ENCODE measurements at places on chromosomes 5 and 9.

- DNase-seq, result no peak
Observed at GRCh38 chr5:75574791-75575190, 36.5 kb upstream of the ANKDD1B start.

DNA sequence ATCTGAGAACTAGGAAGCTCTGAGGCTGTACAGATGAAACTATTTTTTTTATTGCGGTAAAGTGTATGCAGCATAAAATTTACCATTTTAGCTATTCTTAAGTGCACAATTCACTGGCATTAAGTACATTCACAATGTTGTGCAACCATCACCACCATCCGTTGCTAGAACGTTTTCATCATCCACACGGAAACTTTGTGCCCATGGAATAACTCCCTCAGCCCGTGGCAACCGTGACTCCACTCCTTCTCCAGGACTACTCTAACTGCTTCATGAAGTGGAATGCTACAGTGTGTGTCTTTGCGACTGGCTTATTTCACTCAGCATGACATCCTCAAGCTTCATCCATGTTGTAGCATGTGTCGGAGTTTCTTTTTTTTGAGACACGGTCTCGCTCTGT, 57.1 kb downstream of the COL23A1 start:
- no peak for DNase-seq

DNA sequence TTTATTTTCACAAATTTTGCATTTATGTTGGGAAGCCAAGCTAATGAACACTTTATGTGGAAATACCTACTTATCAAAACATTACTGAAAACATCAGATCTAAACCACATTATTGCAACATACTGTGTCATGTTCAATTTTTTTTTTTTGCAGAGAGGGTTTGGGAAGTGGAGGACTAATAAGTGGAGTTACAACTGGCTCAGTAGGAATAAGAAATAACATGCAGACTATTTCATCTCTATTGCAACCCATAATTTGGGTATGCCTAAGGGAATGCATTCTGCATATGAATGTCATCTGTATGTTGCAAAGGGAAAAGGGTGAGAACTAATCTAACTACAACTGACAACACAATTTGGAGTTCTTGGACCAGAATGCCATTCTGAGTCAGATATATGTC, 41.8 kb downstream of the APC start:
- DNase-seq, result no peak

DNA sequence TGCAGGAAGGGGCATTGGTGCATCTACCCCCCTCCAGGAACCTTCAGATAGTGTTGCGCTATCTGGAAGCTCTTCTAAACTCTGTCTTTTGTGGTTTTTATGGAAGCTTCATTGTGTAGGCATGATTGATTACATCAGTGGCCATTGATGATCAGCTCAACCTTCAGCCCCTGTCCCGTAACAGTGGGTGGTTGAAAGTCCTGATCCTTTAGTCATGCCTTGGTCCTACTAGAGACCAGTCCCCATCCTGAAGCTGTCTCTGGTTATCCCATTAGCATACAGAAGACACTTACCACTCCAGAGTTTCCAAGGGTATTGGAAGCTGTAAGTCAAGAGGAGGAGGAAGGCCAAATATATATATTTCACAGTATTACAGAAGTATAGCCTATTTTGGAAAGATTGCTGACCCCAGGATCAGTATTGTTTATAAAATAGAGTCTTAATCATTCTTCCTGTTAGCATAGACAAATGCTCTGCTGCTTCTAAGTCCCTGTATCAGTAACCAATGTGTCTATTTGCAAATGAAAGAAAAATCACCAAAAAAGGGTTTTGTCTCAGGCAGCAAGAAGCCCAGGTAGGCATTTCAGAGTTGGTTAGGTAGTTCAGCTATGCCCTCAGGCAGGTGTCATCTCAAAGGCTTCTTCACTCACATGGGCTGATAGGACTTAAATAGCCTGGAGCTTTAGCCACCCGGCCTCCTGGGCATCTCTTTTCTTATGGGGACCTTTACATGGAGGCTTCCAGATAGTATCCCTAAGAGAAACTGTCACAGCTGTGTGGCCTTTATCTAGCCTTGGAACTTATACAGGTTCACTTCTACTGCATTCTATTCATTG, 41.6 kb downstream of the SPIN1 start:
- no peak for DNase-seq

- no peak for DNase-seq
Observed at GRCh38 chr5:90941002-90941720, 382.6 kb downstream of the ADGRV1 start.

DNA sequence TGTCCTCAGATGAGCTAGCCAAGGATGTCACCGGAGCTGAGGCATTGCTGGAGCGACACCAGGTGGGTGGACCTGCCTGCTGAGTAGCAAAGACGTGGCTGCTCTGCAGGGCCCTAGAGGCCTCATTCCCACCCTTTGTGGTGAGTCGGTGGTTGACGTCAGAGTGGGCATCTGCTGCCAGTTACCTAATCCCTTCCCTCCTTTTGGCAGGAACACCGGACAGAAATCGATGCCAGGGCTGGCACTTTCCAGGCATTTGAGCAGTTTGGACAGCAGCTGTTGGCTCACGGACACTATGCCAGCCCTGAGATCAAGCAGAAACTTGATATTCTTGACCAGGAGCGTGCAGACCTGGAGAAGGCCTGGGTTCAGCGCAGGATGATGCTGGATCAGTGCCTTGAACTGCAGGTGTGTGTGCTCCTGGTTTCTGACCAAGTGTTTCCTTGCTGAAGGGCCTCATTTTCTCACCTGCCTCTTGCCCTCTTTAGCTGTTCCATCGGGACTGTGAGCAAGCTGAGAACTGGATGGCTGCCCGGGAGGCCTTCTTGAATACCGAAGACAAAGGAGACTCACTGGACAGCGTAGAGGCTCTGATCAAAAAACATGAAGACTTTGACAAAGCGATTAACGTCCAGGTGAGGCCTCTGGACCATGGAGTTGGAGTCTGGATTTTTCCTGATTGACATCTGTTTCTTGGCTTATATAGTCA, 48.9 kb downstream of the DYNC2I2 start:
- no peak for DNase-seq

- no peak for DNase-seq
Observed at GRCh38 chr9:134190232-134191121, 26.1 kb upstream of the RNU6ATAC start.

GRCh38 chr5:110514030-110514429, 212.4 kb downstream of the TMEM232 start:
- DNase-seq, result no peak

GRCh38 chr5:16713386-16713928, 96.7 kb upstream of the RETREG1 start:
- no peak for DNase-seq

GRCh38 chr9:83238871-83239640, 176.1 kb upstream of the RASEF start:
- DNase-seq, result no peak

DNA sequence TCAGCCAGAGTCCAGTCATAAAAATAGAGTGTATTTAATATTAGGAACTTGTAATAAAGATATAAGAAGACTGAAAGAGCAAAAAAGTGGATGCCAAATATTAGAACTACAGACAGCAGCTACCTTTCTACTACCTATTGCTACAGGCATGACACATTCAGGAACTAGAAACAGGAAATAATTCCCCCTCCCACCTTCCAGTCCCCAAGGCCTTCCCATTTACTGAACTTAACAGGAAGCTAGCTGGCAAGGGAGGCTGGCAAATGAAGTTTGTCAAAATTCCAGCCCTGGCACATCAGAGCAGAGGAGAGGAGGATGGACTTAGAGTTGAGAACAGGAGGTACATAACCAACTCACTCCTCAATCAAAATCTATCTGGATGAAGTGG, 50.2 kb upstream of the RIC1 start:
- DNase-seq, result no peak

DNA sequence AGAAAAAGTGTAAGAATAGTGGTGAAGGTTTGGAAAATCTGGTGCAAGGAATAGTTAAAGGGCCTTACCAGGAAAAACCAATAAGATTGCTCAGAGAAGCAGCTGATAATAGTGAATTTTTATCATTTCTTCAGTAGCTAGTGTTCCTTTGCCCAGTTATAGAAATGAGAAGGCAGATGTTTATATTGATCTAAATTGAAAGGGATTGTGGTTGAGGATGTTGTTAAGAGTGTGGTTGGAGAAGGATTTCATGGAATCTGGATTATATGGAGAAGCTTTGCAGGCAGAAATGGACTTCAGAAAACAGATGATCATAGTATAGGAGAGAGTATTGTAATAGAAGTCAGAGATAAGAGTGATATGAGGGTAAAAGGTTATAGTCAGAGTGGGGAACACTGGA, 102.6 kb downstream of the XRCC4 start:
- DNase-seq, result no peak

GRCh38 chr9:36748322-36748899, 175.7 kb downstream of the MELK start:
- DNase-seq, result no peak

DNA sequence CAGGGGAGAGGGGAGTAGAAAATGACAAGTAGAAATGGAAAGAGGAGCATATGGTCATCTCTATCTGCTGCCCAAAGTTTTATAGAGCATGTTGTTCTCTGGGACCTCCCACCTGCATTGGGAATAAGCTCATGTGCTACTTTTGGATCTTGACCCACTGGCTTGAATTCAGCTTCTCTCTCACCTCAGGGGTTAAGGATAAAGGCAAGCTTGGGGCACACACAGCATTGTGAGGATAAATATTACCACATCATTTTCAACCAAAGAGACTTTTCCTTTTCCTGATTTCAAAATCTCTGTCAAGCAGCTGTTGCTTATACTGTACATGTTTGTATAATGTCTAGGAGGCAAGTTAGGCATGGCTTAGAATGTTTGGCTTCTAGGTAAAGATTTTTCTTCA, 16.6 kb downstream of the ATP10B start:
- DNase-seq, result no peak

- DNase-seq, result no peak
Observed at GRCh38 chr5:75734913-75735789, 17.9 kb upstream of the POC5 start.

GRCh38 chr5:76790632-76791290, 28.1 kb upstream of the F2RL1 start:
- no peak for DNase-seq

DNA sequence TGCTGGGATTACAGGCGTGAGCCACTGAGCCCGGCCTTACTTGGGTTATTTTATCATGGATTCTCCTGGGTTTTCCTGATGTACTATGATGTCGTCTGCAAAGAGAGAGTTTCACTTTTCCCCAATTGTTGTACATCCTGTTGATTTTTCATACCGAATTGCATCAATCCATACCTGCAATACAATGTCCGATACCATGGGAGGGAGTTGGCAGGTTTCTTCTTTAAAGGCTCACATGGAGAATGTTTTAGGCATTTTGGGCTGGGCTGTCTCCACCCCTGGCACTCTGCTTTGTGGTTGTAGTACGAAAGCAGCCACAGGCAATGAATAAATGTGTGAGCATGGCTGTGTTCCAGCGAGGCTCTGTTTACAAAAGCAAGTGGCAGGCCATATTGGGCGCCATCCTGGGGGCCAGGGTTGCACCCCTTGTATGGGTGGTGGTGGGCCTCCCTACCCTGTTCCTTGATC, 35.1 kb upstream of the EXOC3 start:
- DNase-seq, result no peak

GRCh38 chr9:33250458-33250995, 10.6 kb downstream of the SPINK4 start:
- DNase-seq, result no peak

GRCh38 chr5:145683431-145683830, 151.7 kb downstream of the PRELID2 start:
- DNase-seq, result no peak

DNA sequence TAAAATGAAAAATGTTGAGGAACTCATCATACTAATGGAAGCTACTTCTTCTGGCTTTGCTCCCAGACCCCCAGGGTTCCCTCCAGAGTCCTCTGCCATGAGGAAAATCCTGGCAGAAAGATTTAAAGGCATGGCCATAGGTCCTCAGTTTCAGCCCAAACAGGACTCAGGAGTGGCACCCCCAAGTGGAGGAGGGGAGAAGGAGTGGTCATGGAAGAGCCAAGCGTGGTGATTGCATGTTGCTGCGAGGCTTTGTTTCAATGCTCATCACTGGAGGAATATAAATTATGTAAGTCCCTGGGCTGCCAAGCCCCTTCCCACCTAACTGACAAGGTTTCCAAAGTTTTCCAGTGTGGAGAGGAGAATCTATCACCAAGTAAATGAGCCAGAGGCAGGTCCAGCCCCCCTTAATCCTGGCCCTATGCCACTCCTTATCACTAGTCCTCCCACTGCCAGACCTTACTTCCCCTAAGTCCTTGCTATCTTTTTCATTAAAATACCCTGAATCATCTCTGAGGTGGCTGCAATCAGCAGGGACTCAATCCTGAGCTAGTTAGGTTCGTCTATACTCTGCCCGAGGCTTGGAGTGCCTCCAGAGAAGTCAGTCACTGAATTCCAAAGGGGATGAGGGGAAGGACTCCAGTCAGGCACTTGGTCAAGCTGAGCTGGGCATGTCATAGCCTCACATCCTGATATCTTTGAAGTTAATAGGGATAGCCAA, 70.7 kb upstream of the TAF1L start:
- no peak for DNase-seq

DNA sequence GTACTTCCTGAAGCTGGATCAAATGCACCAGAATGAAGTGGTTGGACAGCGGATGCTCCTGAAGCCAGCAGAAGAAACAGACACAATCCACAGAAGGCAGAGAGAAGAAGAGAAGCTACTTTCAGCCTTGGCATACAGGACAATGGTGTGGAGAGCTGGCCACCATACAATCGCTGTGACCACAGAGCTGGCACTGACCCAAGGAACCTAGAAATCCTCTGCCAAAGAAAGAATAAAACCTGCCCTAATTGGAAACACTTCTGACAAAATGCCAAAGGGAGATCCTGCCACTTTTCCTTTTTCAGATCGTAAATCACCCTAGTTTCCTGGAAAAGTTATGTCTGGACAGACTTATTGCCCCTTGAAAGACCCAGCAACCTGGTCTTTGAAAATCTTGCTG, 77.8 kb downstream of the BAAT start:
- DNase-seq, result no peak

DNA sequence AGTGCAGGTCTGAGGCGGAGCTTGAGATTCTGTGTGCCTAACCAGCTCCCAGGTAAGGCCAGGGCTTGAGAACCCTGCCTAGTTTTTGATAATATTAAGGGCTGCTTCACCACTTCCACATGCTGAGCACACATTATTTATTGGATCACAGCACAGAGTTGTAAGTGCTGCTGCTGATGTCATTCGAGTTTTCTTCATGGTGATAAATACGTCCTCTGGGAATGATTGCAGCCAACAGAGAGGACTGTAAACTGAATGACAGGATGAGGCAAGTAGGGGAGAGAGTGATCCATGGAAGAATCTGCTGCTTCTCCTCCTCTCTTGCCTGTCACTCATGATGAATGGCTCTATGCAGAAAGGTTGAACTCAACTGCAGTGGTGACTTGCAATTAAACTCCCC, 77.9 kb upstream of the VPS13A start:
- DNase-seq, result no peak

All from stimulated activated CD8-positive, alpha-beta memory T cell treated with anti-CD3 and anti-CD28 coated beads, Interleukin-4, amount 100 ng/mL, for 24 hours (primary cell).